ENCODE measurements at places on chromosomes 2 and 18.

DNA sequence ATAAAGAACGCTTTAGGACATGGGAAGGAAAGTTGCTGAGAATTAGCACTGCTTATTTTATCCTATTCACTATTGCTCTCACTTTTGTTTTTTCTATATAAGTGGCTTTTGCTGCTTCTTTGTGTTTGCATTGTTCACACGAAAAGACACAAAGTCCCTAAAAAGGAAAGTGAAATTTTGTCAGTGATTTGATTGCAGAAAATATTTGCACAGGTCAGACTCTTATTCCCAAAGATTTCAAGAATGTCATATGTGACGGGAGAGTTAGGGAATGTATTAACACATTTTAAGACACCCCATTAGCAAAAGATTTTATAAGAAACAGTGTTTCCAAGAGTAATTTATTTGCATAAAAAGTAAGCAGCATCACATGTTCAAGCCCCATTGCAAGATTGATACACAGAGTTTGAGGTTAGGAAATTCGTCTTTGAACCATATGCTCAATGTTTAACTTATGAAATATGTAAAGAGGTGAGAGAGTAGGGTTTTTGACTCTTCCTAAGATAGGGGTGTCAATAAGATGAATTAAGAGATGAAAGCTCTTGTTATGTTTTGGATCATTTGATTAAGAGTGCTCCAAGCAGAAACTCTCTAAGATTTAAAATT is 57.0 kb downstream of the CCDC102B start:
- DNase-seq, result no peak

DNA sequence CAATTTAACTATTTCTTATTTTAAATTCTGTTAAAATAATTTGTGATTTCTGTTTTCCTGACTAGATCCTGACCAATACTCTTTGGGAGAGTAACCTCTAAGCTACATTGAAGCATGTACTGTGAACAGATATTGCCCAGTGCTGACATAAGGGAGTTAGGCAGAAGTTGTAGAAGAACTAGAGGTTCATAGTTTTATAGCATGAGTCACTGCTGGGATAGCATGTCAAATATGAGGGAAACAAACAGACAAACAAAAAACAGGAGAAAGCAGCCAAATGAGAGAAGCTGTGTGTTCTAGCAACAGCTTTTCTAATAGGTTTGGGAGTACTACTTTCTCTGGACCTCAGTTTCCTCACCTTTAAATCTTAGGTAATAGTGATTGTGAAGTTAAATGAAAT is 72.4 kb downstream of the CERS6 start:
- no peak for DNase-seq

GRCh38 chr2:118363604-118364003 is 275.3 kb downstream of the INSIG2 start:
- DNase-seq, result no peak

- no peak for DNase-seq
Measured at GRCh38 chr2:135817951-135818350, 19.0 kb downstream of the LCT start.

GRCh38 chr2:81528852-81529480 is 1224.4 kb upstream of the LRRTM1 start:
- no peak for DNase-seq

DNA sequence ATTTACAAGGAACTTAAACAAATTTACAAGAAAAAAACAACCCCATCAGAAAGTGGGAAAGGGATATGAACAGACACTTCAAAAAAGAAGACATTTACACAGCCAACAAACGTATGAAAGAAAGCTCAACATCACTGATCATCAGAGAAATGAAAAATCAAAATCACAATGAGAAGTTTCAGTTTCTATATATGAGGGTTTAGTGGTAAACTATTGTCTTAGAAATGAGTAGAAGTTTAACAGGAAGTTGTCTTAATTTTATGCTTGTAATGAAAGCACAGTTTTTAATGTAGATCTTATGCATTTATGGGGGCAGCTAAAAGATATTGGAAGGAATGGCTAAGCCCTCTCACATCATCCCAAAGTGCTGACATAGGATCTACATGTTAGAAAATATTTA is 325.4 kb downstream of the ERBB4 start:
- DNase-seq, result no peak

GRCh38 chr2:233852056-233852455 is 2.3 kb downstream of the HJURP start:
- DNase-seq, result no peak

DNA sequence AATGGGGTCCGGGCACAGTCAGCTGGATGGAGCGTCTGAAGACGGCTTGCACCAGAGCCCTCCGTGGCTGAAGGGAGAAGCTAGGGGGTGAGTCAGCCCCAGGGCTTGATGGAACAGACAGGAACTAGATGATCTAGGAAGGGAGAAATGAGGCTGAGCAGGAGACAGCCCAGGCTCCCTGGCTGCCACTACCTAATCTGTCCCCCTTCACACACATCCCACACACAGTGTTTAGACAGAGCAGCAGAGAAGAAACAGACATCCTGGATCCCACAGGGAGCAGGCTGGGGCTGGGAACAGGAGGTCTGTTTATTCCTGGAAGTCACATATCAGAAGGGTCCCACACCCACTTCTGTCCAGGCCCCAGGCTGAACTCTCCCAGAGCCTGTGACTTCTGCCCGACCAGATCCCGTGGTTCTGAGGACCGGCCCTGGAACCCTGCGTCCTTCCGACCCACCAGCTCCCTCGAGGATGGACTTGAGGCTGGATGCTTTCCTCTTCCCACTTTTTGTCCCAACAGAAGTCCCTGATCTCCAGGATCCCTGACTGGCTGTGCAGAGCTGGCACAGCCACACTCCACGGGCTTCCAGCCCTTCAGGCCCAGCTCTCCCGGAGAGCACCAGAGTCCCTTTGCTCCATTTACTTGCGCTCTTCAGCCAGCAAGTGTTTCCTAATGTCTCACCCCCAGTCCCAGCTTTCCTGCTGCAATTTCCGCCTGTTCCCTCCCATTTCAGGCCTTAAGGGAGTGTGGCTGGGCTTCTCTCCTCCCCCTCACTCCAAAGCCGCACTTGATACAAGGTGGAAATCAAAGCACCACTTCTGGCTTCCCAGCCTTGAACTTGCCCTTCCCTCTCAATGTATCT is 1.5 kb upstream of the GPBAR1 start:
- DNase-seq, result no peak

GRCh38 chr2:119137502-119137901 is 21.0 kb downstream of the C1QL2 start:
- DNase-seq, result no peak

DNA sequence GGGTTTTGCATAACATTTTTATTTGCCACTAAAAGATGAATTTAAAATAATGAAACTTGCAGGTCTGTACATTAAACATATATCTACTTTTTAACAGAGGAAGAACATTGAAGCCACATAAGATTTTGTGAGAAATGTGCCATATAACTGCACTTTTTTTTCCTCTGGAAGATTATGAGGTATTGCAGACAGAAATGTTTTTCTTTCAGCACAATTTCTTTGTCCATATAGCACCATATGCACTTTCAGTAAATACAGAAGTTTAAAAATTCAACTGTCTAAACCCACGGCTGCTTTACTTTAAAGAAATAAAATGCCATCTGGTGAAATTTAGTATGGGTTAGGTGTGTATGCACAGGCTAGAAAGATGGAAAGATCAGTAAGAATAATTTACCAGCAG is 470 bp upstream of the FAP start:
- no peak for DNase-seq

DNA sequence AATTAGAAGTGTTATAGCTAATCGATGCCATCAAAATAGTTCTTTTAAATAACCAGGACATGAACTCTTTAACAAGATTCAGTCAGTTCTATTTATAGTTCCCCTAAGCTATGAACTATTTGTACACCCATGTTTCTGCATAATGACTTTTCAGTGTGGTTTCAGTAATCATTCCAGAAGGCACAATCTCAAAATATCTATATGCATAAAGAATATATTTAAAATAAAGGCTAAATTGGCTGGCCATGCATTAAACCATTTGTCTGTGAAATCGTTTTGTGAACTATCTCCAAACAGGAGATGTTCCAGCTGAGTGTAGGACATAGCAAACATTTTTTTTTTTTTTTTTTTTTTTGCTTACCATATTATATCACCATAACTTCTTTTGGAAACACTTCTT is 719.3 kb downstream of the PLCL1 start:
- DNase-seq, result no peak

- DNase-seq, result no peak
Measured at GRCh38 chr2:218368621-218369153, 12.0 kb downstream of the CATIP start.

- DNase-seq, result no peak
Measured at GRCh38 chr2:7882296-7882695, 799.6 kb upstream of the ID2 start.

DNA sequence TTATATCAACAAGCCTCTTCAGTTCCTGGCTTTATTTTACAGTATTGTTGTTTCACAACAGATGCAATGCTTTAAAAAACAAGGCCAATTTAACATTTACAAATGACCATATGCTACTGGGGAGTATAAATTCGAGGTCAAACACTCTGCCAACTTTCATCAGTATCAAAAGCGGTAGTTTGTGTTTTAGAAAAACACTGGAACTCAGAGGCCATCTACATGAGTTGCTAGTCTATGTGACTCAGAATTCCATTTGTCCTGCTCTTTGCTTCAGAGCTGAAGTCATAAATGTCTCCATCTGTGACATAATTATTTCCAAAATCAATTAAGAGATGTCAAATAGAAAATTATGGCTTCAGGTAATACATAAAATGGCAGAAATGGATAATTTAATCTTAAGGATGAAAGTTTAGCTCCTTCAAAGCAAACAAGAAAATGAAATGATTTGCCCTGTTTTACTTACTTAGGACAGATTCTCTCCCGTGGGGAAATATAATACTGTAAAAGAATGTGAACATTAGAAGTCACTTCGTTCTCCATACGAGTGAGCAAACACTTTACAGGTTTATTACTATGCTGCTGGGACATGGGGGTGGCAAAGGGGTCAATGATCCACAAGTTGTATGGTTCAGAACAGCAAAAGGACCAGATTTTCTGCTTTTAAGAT is 3.7 kb downstream of the MEX3C start:
- DNase-seq, result no peak

GRCh38 chr2:66985906-66986305 is 411.2 kb upstream of the ETAA1 start:
- DNase-seq, result no peak

DNA sequence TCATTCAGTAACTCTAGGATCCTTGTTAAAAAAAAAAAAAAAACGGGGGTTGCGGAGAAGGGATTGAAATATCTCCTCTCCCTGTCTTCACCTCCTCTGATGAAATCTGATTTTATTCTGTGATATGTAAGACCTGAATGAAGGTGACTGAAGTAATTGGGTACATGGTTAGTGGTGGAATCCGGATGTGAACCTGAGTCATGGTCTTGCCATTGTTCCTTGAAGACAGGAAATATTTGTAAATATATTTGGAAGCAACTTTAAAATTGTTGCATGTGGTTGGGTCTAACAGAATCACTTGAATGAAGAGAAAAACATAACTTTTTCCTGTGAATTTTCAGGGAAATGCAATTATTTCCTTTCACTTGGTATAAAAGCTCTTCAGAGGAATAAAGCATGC is 3.0 kb upstream of the IL1A start:
- no peak for DNase-seq
